ENCODE measurements at places on chromosomes 16 and 17. TPM values are rescaled to one million over a fixed set of nuclear protein-coding genes. Genes with fewer than 3 reads are reported as not detected.

Gene CEP112
- total RNA-seq: 2.3 TPM

- DNase-seq: no peak
These were observed 23.8 kb downstream of the PPM1E start for GRCh38 chr17:58779446-58779845.

DNA sequence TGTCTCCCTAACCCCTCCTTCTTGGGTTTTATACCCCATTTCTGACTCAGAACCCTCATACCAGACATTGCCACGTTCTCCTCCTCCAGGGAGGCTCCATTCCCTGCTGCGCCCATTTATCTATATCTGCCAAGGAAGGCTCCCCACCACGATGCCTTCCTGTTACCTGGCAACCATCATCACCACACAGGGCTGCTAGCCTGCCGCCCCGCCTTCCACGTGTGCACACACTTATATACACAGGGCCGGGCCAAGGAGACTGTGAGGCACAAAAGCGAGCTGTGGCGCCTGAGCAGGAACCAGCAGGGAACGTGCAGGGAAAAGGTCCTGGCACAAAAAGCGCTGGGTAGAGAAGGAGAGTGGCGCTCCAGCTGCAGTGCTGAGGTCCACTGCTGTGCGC is 261.8 kb downstream of the CBLN1 start:
- DNase-seq: no peak

Gene CTF1
- 0.30 TPM for total RNA-seq

Gene TEKT5
- total RNA-seq: not detected
